ENCODE measurements at places on chromosomes 16 and 17.

- no peak for DNase-seq
These were observed 197.1 kb downstream of the KCNJ2 start for GRCh38 chr17:70366386-70366785.

GRCh38 chr17:28379814-28380801, 8.6 kb downstream of the SARM1 start:
- DNase-seq, result no peak

DNA sequence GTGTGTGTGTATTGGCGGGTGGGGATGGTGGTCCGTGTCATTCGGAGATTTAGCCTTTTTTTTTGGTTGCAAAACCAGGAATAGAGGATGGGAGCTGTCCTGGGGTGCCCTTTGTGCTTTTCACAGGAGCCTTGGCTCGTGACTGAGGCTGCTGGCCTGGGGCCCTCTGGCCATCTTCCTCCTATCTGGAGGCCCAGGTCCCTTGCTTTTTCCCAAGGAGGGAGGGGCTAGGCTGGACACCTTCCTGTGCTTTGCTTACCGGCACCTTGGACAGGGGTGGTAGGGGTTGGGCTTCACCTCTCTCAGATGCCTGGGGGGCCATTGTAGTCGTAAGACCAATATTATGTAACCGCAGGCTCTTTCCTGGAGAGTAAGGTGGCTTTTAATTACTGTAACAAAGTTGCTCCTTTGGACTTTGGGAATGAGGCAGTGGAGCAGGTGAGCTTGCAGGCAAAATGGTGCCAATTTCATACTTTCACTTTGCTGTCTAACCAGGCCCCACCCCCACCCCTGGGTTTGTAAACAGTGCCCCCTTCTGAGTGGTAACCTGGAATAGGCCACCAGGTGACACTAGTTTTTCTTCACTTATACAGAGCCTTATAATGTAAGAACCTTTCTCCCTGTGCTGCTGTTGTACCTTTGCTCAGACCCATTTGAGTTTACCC, 1.2 kb downstream of the DYNLL2 start:
- no peak for DNase-seq

- DNase-seq, result no peak
These were observed 11.1 kb downstream of the UBE2O start for GRCh38 chr17:76441686-76442340.

GRCh38 chr17:74380086-74380958, 13.0 kb downstream of the GPR142 start:
- no peak for DNase-seq

DNA sequence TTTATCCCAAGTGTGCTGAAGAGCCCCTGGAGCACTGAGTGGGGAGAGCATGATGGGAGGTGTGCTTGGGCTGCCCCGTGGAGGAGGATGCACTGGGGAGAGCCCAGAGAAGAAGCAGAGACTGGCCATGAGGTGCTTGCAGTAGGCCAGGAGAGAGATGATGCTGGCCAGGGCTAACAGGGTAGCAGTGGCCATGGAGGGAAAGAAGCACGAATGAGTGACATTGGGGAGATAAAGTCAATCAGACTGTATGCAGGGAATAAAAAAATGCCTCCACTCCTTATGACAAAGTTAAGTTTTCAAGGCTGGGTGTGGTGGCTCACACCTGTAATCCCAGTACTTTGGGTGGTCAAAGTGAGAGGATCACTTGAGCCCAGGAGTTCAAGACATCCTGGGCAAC, 5.4 kb upstream of the TMEM220 start:
- peak; percentile 75 for DNase-seq

GRCh38 chr16:25027781-25028180, 12.6 kb upstream of the ARHGAP17 start:
- DNase-seq, result no peak

DNA sequence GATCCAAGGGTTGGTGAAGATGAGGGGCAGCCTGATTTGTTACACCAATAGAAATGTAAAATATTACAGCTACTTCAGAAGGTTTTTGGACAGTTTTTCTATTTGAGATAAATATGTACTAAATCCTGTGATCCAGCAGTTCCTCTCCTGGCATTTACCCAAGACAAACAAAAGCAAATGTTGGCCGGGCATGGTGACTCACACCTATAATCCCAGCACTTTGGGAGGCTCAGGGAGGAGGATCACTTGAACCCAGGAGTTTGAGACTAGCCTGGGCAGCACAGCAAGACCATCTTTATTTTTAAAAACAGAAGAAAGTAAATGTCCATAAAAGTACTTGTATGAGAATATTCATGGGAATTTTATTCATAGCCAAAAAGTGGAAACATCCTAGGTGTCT, 64.8 kb upstream of the MRC2 start:
- DNase-seq, result no peak

DNA sequence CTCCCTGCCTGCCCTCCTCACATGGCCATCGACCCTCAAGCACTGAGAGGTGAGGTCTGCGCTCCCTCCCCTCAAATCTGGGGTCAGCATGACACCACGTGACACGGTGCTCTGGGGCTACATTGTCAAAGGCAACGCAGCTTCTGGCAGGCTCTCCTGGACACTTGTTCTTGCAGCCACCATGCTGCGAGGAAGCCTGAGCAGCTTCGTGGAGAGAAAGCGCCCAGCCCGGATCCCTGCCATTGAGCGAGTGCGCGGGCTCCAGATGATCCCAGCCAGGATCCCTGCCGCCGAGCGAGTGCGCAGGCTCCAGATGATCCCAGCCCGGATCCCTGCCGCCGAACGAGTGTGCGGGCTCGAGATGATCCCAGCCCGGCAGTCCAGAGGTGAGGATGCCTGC, 70.9 kb upstream of the METRNL start:
- peak; percentile 85 for DNase-seq

GRCh38 chr16:67847064-67847861, at the start of gene CENPT:
CENPT (minus strand) TSS chr16:67847693; CDS start chr16:67833859, 13,834 bp downstream.
- peak; percentile 84 for DNase-seq

DNA sequence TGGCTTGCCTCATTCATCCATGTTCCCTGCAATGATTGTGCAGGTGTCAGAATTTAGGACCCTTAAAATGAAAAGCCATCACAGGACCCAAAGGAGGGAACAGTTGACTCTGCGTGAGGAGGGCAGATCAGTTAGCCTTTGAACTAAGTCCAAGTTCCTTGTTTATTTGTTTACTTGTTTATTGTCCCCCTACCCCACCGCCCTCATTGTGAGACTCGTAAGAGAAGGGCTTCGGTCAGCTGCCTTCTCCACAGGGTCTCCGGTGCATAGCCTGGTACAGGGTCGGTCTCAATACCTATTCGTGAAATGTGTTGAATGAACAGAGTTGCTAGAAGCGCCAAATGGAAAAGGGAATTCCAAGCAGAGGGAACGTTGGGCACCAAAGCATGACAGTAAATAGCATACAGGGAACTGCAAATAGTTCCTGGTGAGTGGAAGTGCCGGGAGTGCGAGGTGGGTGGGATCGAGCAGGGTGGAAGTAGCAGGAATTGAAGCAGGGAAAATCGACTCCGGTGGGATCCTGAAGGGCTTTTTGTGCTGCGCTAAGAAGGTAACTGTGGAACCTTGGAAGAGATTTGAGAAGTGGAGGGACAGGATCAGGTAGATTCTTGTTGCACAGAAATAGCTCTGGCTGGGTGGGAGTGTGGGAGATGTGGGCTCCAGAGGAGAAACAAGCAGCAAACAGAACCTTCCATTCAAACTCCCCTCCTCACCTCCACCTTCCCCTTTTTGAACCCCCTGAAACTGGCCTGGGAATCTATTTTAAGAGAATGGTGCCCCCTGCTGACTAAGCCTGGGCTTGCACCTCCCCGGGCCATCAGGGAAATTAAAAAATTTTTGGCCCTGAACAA, 12.7 kb downstream of the SLC35B1 start:
- no peak for DNase-seq

- DNase-seq, result no peak
These were observed 107.8 kb downstream of the GNAO1 start for GRCh38 chr16:56298948-56299596.

DNA sequence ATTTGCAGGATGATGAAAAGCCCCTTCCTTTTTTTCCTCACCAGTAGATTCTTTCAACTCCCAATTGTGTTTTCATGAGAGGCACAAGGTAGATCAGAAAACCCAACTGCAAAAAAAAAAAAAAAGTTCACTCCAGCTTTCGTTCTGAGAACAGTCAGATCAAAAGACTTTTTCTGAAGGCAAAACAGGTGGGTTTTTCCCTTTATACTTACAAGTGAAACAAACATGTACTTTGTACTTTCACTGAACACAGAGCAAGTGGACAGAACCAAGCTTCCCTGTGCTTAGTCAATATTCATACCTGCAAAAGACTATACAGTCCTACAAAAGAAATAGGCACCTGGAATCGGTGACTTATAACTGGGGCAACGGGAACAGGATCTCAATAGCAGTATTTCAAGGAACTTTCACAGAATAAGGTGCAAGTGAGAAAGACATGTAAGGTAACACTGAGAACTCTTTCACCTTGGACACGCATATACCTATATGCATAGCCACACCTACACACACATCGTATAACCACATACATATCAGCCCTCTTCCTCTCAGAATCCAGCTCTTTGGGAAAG, 54.1 kb downstream of the TOX3 start:
- no peak for DNase-seq

DNA sequence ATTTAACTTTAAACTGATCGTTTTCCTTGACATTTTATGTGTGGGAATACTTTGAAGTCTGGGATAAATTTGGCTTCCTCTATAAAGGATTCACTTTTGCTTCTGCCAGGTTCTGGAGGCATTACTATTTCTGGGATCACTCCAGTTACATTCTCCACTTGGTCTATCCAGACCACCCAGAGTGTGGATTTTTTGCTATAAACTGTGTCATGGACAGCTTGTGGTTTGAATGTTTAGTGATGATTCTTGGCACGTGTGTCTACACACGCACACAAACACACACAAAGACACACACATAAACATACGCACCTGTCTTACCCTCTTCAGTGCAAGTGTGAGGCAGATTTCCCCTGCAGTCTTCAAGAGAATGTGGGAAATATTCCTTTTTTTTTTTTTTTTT, 27.4 kb upstream of the MSI2 start:
- no peak for DNase-seq

GRCh38 chr16:47127541-47127940, 16.2 kb downstream of the NETO2 start:
- DNase-seq, result no peak

DNA sequence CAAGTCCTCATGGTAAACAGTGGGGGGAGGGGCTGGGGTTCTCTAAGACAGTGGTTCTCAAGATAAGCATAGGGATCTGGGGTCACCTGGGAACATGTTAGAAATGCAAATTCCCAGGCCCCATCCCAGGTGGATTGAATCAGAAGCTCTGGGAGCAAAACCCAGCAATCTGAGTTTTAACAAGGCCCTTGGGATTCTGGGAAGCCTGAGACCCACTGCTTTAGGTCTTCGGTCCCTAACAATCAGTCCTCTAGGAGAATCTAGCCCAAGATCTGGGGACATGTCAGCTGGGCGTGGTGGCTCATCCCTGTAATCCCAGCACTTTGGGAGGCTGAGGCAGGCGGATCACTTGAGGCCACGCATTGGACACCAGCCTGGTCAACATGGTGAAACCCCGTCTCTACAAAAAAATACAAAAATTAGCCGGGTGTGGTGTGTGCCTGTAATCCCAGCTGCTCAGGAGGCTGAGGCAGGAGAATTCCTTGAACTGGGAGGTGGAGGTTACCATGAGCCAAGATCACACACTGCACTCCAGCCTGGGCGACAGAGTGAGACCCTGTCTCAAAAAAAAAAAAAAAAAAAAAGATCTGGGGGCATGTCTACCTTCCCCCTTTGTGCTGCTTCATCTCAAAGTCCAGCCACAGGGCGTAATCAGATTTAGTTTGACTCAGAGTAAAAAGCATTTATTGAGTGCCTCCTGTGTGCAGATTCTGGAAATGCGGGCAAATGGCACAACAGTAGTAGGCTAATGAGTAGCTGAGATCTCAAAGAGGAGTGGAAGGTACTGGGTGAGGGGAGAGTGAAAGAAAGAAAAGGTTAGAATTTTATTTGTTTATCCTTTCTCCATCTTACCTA, 8.8 kb upstream of the NR1D1 start:
- DNase-seq, result no peak

GRCh38 chr17:49277638-49278037, 47.1 kb upstream of the PHOSPHO1 start:
- DNase-seq, result no peak

DNA sequence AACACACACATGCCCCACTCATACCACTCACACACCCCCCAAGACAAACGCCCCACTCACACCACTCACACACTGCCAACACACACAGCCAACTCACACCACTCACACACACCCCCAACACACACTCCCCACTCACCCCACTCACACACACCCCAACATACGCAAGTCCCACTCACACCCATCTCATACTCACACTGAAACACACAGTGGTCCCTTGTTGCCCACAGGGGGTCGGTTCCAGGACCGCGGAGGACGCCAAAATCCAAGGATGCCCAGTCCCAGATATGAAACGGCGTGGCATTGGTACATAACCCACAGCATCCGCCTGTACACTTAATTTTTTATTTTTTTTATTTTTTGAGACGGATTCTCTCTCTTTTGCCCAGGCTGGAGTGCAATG, 20.9 kb downstream of the RNF213 start:
- DNase-seq, result no peak

DNA sequence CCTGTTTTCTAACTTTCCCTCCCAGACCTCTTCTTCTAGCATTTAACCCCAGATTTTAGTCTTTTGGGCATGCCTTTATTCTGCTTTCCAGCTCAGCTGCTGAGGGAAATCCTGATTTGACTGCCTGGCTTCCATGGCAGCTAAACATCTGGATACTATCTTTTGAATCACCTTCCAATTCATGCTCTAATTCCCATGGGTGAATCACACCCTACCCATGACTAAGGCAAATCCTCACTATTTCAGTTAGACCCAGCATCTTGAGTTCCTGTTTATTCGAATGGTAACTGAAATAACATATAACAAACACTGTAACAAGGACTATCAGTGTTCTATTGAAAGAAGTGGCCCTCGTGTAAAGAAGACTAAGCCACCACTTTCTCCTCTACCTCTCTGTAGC, 29.8 kb downstream of the CA10 start:
- no peak for DNase-seq

DNA sequence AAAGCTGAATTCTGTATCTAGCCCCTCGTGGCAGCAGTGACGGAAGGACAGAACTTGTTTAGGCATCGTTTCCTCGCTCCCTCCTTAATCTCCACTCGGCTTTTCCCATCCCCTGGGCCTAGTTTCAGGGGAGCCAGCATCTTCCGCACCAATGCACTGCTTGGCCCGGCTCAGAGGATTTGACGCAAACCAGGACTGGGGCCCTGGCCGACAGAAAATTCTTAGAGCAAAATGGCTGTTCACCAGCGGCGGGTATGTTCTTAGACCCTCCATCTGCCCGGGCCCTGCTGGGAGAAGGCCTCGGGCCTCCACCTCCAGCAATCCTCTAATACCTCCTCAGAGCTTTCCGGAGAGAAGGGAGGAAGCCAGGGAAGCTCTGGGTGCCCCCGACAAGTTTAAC, 54.6 kb downstream of the TBC1D16 start:
- DNase-seq, result no peak

DNA sequence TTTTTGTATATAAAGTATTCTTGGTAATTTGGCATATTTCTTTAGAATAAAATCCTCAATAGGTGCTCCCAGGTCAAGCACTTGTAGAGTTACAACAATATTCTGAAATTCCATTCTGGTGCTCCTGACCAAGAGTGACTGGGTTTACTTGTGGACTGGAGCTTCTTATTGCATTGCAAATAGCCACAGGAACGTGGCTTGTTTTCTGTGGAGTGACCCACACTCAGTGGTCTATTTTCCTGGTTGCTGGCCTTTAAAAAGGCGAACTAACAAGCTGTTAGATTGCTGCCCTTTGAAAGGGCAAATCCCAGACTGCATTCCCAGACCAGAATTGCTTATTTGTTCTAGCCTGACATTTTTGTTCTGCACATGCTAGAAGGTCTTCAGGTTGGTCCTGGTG, 658.8 kb upstream of the GOT2 start:
- DNase-seq, result no peak
